ENCODE measurements at places on chromosomes 3 and 15. TPM values are rescaled to one million over a fixed set of nuclear protein-coding genes. Genes with fewer than 3 reads are reported as not detected.

DNA sequence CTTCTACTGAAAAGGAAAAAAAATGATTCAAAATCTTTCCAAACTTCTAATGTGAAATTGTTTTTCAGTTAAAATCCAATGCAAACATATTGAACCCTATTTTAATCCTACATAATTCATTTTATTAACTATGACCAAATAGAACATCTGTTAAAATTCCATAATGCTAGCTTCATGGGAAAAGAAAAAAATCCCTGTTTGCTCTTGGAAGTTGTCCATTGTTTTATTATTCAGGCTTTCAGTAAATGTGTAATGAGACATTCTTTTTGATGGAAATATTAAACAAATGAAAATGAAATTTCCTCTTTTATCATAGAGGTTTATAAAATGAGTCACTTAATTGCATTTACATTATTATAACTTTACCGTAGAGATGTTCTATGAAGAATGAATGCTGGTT lies 49.5 kb downstream of the SLC25A26 start:
- DNase-seq, result no peak

GRCh38 chr3:112261742-112262141 lies 32.3 kb downstream of the SLC9C1 start:
- no peak for DNase-seq

- DNase-seq, result no peak
Measured at GRCh38 chr15:99324082-99324620, 72.9 kb downstream of the LRRC28 start.

DNA sequence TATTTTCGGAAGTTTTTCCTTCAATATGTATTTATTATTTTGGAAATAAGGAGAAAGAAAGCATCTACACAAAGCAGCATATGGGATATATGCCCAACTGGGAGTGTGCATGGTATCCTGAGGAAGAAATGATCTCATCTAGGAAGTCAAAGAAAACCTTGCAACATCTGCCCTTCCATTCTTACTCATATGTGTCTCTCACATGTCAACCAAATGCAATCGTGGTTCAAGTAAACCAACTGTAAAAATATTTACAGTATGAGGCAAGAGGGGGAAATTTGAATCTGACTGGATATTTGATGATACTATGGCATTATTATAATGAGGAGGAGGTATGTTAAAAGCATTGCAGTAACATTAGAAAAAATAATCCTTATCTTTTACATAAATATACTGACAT lies 3.2 kb upstream of the SCG3 start:
- DNase-seq, result no peak

DNA sequence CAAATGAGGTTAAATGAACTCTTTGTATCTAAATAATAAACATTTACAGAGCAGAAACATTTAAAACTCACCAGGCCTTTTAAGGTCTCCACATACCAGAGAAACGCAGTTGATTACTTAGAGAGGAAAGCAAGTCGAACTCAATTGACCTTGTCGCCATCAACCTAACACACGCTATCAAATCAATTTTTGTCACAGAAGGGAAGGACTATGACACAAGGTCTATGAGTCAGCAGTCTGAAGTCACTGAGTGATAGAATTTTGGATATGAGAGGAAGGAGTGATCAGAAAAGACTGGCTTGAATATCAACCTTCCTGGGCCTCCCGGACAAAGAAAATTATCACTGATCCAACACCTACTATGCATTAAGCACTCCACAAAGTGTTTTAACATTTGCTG lies 514.4 kb upstream of the ZNF385D start:
- no peak for DNase-seq

DNA sequence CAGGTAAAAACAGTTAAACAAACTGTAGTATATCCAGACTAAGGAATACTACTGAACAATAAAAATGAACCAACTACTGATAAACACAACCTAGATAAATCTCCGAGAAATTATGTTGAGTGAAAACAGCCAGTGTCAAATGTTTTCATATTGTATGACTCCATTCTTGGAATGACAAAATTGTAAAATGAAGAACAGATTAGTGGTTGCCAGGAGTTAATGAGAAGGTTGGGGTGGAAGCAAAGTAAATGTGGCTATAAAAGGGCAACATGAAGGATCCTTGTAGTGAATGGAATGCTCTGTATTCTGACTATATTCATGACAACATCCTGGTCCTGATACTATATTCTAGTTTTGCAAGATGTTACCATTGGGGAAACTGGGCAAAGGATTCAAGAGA lies 27.5 kb upstream of the ACKR4 start:
- DNase-seq, result no peak

DNA sequence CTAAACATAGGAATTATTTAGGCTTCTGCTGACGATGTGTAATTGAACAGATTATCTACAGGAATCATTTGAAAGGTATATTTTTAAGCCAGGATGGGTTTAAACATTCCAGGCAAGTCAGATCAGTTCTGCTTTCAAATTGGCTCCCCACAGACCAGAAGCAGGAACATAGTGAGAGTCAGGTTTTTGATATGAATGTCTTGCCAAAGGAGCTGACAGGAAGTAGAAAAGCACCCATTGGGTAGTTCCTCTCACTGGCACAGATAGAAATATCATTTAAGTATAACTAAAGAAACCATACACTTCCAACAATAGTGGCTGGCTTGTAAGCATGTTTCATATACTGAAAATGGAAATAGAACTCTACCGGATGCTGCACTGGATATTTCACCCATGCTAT lies 95.2 kb downstream of the CLDN1 start:
- DNase-seq, result no peak

DNA sequence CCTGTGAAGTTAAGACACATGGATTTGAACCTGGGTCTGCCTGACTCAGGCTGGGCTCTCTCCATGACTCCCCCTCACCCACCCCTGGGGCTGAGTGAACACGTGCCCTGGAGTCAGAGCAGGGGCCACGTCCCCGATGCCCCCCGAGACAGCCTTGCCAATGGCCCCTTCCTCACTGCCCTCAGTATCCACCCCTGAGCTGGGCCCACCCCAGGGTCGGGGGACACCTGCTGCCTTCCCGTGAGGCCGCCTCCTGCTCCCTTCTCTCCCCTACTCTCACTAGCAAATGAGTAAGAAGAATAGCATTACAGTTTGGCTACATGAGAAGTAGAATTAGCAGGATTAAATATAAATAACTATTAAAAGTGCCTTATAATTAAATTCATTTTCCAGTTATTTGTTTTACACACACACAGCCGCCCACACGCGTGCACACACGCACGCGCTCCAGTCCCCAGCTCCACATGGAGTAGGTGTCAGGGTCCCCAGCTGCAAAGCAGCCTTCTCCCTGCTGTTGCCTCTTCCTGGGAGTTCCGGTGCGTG lies 117.4 kb upstream of the LINGO1 start:
- DNase-seq, result no peak

Gene CHDH
- 1.1 TPM for polyA plus RNA-seq

Gene MRPS11
- 73.7 TPM for polyA plus RNA-seq
